ENCODE measurements at places on chromosomes 11 and 22.
A peak's percentile ranks its signal among the peaks of the same experiment; 100 is the strongest.

- no peak for DNase-seq
Measured at GRCh38 chr11:116640641-116641402, 132.0 kb downstream of the BUD13 start.

- no peak for DNase-seq
Measured at GRCh38 chr11:28011813-28012212, 96.1 kb downstream of the KIF18A start.

DNA sequence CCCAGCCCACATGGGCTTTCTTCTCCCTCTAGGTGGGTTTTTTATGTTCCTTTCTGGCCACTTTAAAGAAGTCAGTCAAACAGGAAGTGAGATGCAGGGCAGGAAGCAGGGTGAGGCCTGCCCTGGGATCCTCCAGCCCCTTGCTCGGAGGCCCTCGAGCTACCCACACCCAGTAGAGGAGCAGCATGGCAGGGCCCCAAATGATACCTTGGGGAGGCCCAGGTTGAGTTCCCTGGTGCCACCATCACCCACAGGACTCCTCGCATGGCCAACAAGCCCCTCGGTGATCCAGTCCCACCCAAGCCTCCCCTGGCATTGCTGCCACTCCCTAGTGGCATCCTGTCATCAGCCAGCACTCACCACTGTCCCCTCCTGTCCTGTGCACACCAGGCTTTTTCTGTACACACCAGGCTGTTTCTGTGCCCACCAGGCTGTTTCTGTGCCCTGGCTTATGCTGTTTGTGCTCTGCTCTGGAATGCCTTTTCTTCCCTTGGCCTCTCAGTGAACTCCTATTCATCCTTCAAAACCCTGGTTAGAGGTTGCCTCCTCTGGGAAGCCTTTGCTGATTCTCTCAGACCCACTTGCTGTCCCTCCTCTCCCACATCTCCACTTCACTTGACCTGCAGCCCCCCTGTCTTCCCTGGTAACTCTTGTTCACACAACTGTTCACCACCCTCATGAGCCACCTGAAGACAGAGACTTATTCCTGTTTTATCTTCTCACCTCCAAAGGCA lies 3.1 kb upstream of the PTGDR2 start:
- DNase-seq, result no peak

GRCh38 chr22:19974935-19975706 lies 33.5 kb upstream of the TXNRD2 start:
- no peak for DNase-seq

DNA sequence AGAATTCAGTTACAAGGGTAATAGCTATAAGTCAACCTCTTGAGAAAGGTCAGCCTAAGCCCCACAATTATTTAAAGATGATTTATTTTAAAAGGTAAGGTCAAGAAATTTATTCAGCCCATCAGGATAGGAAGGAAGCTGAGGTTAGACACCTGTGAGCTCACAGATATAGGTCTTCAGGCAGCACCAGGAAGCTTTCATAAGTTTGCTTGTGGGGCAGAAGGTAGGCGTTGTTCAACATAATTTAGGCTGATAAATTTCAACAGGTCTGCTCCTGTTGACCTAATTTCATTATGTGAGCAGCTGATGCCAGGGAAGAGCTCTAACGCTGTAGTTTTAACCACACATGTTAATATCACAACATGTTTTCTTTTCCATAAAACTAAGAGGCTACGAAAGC lies 118.1 kb upstream of the APOA1 start:
- no peak for DNase-seq

DNA sequence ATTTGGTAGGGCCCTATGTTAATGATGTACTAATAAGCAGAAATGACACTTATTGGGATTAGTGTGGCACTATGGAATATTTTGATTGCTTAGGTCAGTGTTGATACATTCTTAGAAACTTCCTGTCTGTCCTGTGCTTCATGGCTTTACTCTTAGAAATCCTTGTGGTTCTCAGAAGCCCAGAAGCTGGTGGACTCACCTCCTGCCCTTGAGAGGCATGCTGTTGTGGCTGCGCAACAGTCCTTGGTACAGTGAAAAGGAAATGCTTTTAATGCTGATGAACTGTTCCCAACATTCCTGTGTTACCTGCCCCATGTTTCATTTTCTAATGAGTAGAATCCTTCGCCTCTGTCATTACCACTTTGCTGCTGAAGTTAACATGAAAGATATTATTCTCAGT lies 52.4 kb upstream of the MYO18B start:
- DNase-seq, result no peak

GRCh38 chr22:37784829-37785495 lies 22.8 kb upstream of the GCAT start:
- DNase-seq, result no peak

DNA sequence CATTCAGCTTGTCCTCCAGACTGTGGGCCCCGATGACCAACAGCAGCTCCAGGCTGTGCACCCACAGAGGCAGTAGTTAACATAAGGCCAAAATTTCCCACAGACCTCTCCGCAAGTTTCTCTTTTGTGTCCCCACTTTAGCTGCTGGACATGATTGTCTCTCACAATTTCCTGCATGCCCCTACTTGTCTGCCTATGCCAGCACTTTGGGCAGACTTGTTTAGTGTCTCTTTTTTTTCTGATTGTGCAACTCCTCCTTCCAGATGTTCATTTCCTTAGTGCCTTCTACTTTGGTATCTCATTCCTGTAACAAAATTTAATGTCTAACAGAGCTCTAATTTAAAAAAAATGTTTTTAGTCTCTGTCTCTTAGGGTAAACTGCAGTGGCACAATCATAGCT lies 23.8 kb upstream of the SCN3B start:
- no peak for DNase-seq

DNA sequence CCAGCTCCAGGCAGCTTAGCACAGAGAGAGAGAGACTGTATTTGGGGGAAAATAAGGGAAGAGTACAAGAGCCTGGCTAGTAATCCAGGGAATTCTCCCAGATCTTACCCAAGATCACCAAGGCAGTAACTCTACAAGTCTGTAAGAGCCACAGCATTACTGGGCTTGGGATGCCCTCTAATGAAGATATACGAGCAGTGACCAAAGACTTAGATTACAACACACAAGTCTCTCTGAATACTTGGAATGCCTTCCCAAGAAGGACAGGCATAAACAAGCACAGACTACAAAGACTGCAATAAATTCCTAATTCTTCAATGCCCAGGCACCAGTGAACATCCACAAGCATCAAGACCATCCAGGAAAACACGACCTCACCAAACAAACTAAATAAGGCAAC lies 17.7 kb downstream of the DNAJC24 start:
- no peak for DNase-seq

DNA sequence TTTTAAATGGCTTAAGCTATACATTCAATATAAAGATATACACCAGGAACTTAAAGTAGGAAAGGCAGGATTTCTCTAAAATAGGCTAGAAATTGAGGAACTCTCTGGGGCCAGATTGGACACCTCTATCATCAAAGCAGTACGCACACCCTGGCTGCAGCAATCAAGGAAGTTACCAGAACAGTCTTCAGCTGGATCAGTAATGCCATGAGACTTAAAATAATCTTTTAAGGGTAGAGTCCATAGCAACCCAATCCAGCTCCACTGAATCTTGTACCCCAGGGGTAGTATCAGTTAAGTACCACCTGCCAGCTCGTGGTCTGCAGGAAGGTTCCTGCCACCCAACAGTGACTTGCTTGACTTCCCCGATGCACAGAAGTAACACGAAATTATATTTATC lies 3.0 kb downstream of the RDX start:
- no peak for DNase-seq

DNA sequence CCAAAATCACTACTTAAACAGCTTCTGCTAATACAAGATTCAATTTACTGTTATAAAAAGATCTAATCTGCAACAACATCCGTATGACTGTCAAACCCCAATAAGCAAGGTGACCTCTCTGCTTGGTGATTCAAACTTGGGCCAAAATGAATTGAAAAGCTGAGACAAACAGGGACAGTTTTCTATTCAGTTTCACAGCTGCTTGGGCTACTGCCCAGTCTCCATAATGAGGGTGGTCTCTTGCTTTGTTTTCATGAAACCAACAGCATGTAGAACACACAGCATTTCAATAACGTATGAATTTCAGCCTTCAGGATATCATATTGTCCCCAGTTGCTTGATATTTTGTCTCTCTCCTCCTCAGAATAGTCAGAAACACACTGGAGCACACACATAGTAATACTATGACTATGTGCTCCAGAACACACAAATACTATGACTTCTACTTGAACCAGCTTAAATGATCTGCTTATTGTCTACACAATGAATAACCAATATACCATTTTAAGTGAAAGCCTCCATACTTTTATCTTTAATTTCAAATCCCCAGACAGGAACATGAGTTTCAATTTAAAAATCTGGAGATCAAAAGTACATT lies 285.0 kb downstream of the TTC28 start:
- DNase-seq, result no peak

- no peak for DNase-seq
Measured at GRCh38 chr11:127448101-127448500, 447.5 kb upstream of the KIRREL3 start.

- DNase-seq, result no peak
Measured at GRCh38 chr11:57552479-57552878, 15.0 kb downstream of the UBE2L6 start.

DNA sequence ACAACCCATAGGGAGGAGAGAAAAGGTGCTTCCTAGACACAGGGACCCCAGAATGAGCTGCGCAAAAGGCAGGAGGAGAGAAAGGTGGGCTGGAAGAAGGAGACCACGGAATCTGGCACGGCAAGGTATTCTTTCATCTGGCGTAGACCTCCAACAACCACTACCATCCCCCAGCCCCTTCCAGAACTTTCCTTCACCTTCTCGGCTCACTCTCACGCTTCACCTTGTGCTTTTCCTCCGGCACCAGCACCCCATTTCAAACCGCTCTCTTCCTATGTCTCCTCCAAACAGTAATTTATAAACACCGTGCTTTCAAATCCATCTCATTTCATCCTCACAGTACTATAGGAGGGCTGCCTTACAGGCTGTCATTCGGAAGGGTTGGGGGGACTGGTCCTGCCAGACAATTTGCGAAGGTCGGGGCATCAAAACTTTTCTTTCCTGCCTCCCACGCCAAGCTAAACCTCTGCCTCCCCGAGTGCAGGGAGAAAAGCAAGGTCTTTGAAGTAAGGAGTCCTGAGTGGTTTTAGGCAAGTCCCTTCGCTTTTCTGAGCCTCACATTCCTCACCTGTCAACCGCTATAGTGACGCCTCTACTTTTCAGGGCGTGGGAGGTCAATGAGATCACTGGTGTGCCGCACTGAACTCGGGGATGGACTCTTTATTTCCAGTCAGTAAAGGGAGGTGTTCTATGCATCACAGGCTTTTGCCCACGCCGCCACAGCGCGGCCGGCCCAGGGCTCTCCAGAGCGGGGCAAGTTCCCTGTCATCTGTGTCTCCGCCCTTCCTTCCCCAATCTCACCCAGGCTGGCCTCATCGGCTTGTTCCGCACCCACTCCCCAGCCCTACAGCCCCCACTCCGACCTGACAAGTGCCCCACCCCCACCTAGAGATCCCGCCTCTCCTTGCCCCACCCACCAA lies 800 bp downstream of the KCTD21 start:
- peak; percentile 74 for DNase-seq

GRCh38 chr11:58845386-58845785 lies 882 bp upstream of the GLYATL2 start:
- DNase-seq, result no peak

DNA sequence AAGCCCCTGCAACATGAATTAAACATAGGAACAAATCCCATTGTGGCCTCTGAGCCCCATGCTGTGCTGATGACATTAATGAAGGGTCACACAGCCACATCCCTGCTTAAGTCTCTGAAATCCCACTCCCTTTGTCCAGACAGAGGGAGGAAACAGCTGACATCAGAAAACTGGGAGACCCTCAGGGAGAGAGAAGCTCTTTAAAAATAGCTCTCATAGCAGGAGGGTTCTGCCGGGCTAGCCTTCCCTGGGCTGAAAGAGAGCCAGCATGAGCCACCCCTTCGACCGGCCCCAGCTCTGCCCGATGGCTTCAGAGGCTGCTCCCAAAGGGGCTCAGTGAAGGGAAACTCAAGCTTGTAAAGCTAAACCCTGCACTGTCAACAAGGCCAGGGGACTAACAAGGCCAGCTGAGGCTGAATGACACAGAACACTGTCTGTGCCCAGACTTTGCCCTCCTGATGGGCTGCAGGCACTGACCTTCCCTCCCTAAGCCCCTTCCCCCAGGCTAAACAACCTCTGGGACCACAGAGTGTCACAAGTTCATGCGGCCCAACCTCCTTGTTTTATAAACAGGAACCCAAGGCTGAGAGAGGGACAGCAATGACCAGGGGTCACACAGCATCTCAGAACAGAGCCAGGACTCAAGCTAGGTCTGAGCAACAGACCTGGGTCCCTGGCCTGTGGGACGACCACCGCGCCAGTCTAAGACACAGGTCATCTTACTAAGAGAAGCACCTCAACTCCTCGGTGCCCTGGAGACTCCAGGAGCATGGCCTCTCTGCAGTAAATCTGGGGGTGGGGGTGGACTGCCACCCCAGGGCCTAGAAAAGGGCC lies 163.8 kb downstream of the CHST1 start:
- DNase-seq, result no peak

- DNase-seq, result no peak
Measured at GRCh38 chr11:58024601-58025091, 965 bp downstream of the OR9Q1 start.

DNA sequence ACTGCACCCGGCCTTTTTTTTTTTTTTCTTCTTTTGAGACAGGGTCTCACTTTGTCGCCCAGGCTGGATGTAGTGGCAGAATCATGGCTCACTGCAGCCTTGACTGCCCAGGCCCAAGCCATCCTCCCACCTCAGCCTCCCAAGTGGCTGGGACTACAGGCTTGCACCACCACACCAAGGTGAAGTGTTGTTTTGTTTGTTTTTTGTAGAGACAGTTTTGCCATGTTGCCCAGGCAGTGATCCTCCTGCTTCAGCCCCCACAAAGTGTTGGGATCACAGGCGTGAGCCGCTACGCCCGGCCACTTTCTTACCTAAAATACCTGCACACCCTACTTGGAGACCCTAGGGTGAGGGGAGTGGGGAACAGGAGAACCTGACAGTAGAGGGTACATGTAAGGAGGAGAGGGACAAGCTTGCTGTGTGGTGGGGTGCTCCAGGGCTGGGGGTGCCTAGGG lies 4.5 kb upstream of the AIFM3 start:
- no peak for DNase-seq

GRCh38 chr11:47797633-47798032 lies 30.5 kb upstream of the FNBP4 start:
- DNase-seq, result peak; percentile 30

DNA sequence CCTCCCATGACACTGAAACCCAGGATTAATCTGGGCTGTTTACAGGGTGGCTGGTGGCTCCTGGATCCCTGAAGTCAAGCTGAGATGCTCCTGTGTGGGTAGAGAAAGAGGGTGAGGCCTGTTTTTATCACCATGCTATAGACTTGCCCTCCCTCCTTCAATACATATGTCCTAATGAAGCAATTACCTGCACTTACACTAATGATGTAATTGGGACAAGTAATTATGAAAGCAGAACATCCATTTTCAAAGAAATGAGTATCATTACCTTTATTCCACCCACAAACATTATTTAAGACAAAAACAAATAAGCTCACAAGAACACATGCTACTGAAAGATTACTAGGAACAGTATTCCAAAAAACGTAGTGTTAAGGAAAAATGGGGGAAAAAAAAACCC lies 64.3 kb upstream of the CHRM4 start:
- no peak for DNase-seq

GRCh38 chr11:60310407-60310998 lies 16.6 kb upstream of the MS4A6E start:
- no peak for DNase-seq

- no peak for DNase-seq
Measured at GRCh38 chr11:126830216-126830806, 170.3 kb downstream of the KIRREL3 start.

All from activated T-cell treated with anti-CD3 and anti-CD28 coated beads for 48 hours (primary cell).